ENCODE measurements at places on chromosomes 3 and 15. TPM values are rescaled to one million over a fixed set of nuclear protein-coding genes. Genes with fewer than 3 reads are reported as not detected.

GRCh38 chr3:54065140-54065539, 57.2 kb upstream of the CACNA2D3 start:
- DNase-seq = no peak

The NTRK3 gene
- 2.6 TPM for polyA plus RNA-seq

The POPDC2 gene
- polyA plus RNA-seq = 38.2 TPM

The PCSK6 gene
- polyA plus RNA-seq = 10.2 TPM

DNA sequence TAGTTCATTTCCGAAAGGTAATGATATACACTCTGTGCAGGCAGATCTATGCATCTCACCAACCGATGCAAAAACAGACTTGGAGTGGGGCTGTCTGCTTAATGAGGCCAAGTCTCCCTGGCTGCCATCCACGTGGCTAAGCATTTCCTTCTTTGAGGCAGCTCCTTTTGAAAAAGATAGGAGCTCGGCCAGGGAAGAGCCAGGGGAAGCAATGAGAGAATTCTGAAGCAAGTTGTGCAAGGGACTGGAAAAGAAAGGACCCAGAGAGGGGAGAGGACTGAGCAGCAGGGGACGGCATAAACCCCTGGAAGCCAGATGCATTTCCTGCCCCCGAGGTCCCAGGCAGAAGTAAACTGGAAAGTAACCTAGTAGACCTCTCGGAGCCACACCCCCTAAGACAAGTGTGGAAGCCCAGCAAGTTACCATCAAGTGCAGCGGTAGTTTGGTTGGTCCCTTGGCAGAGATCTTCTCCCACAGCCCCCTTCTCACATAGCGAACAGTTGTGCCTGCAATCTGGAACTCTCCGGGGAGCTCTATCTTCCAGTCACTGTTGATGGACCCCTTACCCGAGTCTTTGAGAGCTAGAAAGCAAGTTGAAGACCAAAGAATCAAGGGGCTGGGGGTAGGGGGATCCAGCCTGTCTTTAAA, 288.2 kb downstream of the ADAMTS17 start:
- DNase-seq = no peak

DNA sequence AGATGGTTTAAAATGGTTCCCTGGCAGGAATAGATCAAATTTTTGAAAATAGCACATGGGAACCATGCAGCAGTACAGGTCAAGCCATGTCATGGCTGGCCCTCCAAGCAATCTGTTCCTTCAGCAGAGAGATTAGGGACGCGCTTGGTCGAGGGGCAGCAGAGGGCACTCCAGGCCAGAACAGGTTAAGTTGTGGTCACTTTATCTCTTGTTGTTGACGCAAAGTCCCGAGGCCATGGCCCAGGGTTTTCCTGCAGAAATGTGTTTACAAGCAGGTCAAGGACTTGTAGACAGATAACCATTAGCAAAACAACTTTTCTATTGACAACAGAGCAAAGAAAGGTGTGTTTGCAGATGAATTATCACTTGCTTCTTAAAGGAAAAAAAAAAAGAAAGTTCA, 570.0 kb upstream of the NR2F2 start:
- DNase-seq = no peak

GRCh38 chr3:171491361-171491760, 31.2 kb upstream of the TNIK start:
- DNase-seq = no peak

The SAXO2 gene
- polyA plus RNA-seq = 2.2 TPM

- DNase-seq = peak; percentile 74
Measured at GRCh38 chr15:70605606-70606410, 157.6 kb downstream of the UACA start.

- no peak for DNase-seq
Measured at GRCh38 chr15:70198441-70199123, 100.9 kb upstream of the TLE3 start.

DNA sequence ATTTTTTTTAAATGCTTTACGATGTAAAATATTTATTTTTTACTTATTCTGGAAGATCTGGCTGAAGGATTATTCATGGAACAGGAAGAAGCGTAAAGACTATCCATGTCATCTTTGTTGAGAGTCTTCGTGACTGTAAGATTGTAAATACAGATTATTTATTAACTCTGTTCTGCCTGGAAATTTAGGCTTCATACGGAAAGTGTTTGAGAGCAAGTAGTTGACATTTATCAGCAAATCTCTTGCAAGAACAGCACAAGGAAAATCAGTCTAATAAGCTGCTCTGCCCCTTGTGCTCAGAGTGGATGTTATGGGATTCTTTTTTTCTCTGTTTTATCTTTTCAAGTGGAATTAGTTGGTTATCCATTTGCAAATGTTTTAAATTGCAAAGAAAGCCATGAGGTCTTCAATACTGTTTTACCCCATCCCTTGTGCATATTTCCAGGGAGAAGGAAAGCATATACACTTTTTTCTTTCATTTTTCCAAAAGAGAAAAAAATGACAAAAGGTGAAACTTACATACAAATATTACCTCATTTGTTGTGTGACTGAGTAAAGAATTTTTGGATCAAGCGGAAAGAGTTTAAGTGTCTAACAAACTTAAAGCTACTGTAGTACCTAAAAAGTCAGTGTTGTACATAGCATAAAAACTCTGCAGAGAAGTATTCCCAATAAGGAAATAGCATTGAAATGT, 15.6 kb downstream of the THBS1 start:
- DNase-seq = no peak
